ENCODE measurements at places on chromosomes 5 and 9.
A peak's percentile ranks its signal among the peaks of the same experiment; 100 is the strongest.

GRCh38 chr5:30523061-30523460, 670.4 kb upstream of the CDH6 start:
- DNase-seq: no peak

- DNase-seq: no peak
These were observed 90.3 kb upstream of the ZNF366 start for GRCh38 chr5:72597456-72597948.

GRCh38 chr9:4334410-4334813, 34.5 kb upstream of the GLIS3 start:
- peak; percentile 14 for DNase-seq

DNA sequence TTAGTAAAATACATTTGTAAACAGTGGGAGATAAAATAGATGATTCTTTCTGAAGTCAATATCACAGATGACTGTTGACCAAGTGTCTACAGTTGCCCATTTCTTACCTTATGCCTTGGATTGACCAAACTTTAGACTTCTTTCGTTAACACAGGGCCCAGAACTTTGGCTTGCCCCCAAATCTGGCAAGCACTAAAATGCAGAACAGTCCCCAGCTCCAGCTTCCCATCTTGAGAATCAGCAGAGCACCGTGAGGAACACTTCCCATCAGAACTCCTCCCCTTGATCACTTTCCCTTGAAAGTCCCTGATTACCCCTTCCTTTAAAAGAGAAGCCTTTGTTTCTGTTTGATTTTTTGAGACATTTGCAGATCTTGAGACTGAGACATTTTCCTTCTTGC, 1039.9 kb downstream of the TLE1 start:
- no peak for DNase-seq

- no peak for DNase-seq
These were observed 38.3 kb upstream of the FBXL17 start for GRCh38 chr5:108420158-108420557.

DNA sequence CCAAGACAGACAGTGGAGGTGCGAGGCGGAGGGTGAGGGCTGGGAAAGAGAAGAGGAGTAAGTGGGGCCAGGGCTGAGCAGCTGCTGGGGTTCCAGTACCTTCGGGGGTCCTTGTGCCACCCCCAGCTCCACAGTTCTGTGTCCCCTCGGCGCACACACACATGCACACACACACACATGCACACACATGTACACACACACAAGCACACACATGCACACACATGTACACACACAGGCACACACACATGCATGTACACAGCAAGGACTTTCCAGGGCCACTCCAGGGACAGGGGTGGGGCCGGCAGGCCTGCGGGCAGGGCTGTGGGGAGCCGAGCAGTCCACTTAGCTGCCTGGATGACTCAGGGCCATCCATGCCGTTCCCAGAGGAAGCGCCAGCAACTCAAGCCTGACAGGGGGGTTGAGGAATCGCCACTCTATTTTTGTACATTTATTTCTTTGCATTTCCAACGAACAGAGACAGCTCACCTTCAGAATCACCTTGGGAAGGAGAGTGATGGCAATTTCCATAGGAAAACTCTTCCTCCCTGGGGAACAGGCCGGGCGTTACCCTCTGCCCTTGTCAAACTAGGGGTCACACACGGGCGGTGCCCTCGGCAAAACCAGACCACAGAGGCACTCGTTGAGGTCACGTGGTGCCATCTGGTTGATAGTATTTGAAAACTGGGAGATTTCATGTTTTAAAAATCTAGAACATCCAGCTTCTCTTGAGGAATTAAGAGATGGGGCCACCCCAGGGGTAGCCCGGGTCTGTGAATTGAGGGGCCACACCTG, 135.7 kb downstream of the ADAMTS2 start:
- no peak for DNase-seq
